ENCODE measurements at places on chromosomes 5 and 9. TPM values are rescaled to one million over a fixed set of nuclear protein-coding genes. Genes with fewer than 3 reads are reported as not detected.

Gene ENTPD2
- total RNA-seq: not detected

Gene KIF4B
- 0.17 TPM for total RNA-seq

Gene SEMA4D
- 6.0 TPM for total RNA-seq

Gene GABBR2
- not detected for total RNA-seq

Gene FOXD1
- total RNA-seq: 0.22 TPM

Gene SPATA31C2
- not detected for total RNA-seq

Gene SECISBP2
- 44.4 TPM for total RNA-seq

Gene TMEM232
- total RNA-seq: 4.2 TPM
